Stromal cell of bone marrow (primary cell): ENCODE measurements at places on chromosomes 13 and 19.

GRCh38 chr19:55141696-55142095 is 7.3 kb downstream of the TNNT1 start:
- no peak for DNase-seq

GRCh38 chr13:113560645-113561416 is 23.7 kb upstream of the TFDP1 start:
- no peak for DNase-seq

- no peak for DNase-seq
Measured at GRCh38 chr13:36783890-36784289, 35.1 kb upstream of the RFXAP start.

DNA sequence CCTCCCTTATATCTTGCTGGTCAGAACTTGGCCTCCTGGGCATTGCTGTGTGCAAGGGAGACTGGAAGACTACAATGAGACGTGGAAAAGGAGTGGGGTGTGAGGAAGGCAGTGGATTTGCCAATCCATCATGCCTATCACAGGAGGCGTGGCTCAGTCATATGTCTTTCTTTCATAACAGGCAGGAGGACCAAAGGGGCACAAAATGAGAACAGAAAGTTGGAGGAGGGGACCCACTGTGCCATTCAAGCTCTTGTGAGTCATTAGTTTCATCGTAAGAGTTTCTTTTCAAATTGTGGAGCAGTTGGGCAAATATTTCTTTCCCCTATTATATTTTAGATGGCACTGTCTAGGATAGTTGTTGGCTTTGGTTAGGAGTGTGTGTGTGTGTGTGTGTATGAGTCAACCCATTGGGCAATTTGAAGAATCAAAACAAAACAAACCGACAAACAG is 471.5 kb downstream of the TSHZ3 start:
- DNase-seq = no peak

DNA sequence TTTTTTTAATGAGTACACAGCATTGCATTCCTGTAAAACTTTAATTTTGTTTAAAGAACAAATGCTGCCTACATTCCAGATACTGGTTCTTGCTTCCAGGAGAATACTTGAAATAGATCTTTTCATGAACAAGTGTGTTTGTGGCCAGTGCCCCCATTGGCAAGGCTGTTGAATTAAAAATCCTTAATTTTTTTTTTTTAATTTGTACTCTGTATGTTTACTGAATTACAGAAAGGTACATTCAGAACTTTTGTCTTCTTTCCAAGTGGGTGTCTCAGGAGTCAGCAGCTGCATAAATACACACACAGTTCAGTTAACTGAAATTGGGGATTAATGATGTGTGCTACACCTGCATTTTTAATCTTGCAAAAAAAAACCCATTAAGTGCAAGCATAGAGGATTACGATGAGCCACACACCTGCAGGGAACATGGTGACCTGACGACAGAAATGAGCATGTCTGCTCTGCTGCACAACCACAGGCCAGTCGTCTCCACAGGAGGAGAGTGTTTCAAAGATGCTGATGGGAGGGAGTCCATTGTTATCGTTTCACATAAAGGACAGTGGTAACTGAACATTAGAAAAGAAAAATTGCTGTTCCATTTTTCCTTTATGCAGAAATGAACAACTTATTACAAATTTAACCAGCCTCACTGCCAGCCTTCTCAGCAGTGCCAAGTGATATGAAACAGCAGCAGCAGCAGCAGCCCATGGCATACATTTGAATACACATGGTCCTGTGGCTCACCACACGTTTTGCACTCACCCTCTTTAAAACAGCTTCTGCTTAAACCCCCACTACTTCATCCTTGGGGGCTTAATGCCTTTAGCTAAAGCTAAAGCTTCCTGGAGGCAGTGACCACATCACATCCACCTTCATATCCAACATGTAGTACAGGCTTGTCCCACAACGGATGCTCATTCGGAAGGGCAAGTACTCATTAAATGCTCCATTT is 72.3 kb upstream of the RFC3 start:
- no peak for DNase-seq
